ENCODE measurements at places on chromosomes 16 and 17.

GRCh38 chr16:85617948-85618347 is 4.8 kb downstream of the GSE1 start:
- no peak for DNase-seq

DNA sequence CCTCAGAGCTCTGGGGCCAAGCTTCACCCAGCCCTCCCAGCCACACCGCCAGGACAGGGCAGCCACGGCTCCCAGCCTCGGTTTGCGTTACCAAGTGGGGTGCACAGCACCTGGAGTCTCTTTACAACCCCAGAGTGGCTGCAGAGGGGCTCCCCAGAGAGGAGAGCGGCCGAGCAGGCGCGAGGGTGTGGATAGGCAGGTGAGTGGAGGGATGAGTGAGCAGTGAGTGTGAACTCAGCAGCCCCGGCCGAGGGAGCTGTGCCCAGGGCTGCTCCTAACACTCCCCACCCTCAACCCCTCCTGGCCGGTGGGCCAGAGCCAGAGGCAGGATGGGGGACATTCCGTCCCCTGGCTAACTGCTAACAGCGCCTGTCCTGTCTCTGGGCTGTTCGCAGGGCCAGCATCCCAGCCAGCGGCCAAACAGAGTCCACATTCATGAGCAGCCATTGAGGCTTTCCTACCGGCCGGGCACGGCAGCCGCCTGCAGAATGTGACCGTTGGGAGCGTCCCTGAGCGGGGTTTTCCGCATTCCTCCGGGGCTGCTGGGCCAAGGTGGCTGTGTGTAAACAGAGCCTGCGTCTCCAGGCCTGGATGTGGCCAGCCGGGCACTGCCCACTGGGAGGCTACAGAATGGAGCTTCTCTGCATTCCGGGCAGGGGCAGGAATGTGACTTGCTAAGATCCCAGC is 5.3 kb downstream of the ZNF469 start:
- DNase-seq = no peak

DNA sequence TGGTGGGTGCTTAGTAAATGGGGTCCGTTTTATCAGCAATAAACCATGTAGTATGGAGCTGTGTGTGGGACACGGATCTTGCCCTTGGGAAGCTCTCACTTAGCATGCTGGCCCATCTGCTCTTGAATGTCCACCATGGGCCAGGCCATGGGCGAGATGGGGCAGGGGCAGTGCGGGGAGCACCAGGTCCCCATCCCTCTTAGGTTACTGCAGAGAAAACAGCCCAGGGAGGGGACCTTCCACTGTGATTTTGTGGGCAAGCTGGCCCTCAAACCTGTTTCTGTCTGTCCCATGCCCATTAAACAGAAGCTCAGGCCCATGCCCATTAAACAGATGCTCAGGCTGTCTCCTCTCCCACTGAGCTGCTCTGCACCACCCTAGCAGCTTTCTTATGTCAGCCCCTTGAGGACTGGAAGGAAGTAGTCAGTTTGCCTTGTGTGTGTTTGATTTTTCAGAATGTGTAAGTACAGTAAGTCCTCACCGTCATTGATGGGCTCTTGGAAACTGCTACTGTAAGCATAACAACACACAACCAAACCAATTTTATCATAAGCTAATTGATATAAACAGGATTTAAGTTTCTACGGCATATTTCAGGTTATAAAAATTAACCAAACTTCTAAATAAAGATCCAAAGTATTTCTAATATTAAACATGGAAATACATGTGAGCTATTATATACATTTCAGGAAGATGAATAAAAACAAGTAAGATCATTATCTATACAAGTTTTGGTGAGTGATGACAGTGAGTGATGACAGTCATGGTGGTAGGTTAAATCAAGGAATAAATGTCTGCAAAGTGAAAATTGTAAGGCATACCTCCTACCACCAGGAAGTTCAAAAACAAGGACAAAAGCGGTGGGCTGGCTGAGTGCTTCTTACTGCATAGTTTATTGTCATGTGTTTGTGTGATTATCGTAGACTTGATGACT is 11.5 kb downstream of the MPRIP start:
- DNase-seq = no peak

GRCh38 chr17:77449373-77449907 is 308.7 kb downstream of the SEC14L1 start:
- no peak for DNase-seq

DNA sequence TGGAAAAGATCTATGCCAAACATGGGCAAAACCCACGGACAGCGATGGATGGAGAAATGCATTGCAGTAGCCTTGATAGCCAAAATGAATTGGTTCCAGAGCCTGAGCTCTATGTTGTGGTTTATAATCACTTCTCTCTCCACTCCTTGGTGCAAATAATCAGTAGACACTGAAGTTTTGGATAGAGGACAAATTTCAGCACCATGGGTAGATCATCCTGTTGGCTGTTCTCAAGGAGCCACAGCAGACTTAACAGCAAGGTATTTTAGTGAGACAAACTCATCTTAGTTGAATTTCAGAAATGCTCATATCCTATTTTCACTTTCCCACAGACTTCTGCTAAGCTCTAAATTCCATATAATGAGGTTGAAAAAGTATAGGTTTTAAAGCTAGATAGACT is 88.3 kb upstream of the CCL1 start:
- DNase-seq = no peak

GRCh38 chr16:9521749-9522370 is 430.4 kb downstream of the HAPSTR1 start:
- DNase-seq = no peak

- no peak for DNase-seq
Measured at GRCh38 chr17:82858376-82859126, 18.7 kb upstream of the ZNF750 start.

- DNase-seq = peak; percentile 89
Measured at GRCh38 chr17:34637548-34638525, 58.5 kb downstream of the TMEM132E start.

- no peak for DNase-seq
Measured at GRCh38 chr17:38428643-38429371, 543 bp downstream of the ARHGAP23 start.

- DNase-seq = no peak
Measured at GRCh38 chr17:38912221-38912813, 13.1 kb upstream of the LASP1NB start.
